GM19239 (cell line): ENCODE measurements at places on chromosomes 3 and 15.

DNA sequence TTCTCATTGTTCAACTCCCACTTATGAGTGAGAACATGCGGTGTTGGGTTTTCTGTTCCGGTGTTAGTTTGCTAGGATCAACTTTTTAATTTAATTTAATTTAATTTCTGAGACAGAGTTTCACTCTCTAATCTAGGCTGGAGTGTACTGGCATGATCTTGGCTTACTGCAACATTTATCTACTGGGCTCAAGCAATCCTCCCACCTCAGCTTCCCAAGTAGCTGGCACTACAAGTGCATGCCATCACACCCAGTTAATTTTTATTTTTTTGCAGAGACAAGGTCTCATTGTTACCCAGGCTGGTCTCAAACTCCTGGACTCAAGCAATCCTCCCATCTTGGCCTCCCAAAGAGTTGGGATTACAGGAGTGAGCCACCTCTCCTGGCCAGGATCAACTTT lies 82.7 kb downstream of the GPR156 start:
- no peak for DNase-seq

GRCh38 chr3:105365081-105365390 lies 1.7 kb upstream of the ALCAM start:
- DNase-seq: no peak

GRCh38 chr3:172057624-172058327 lies 18.4 kb downstream of the FNDC3B start:
- no peak for DNase-seq

- no peak for DNase-seq
Observed at GRCh38 chr3:188227442-188227841, 73.5 kb downstream of the LPP start.

DNA sequence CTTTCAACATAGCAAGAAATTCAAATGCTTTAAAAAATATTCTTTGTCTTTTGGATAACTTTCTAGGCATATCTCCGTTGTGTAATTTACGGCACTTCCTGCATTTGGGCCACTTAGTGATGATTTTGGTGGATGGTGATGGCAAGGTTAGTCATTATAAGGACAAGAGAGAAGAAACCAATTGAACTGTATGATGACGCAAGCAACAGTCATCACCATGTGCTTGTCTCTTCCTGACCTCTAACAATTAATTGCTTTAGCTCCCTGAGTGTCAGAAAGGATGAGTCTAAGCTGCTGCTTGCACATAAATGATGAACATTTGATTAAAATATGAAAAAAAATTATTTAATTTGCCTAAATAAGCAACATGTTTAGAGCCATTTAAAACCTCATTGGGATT lies 11.3 kb upstream of the P2RY12 start:
- no peak for DNase-seq

- no peak for DNase-seq
Observed at GRCh38 chr3:126758882-126759281, 54.8 kb downstream of the CHCHD6 start.

GRCh38 chr3:21274079-21274571 lies 476.9 kb downstream of the ZNF385D start:
- no peak for DNase-seq

- DNase-seq: no peak
Observed at GRCh38 chr3:194775731-194776130, 90.0 kb downstream of the FAM43A start.

- no peak for DNase-seq
Observed at GRCh38 chr3:61227799-61228198, 23.5 kb downstream of the FHIT start.

DNA sequence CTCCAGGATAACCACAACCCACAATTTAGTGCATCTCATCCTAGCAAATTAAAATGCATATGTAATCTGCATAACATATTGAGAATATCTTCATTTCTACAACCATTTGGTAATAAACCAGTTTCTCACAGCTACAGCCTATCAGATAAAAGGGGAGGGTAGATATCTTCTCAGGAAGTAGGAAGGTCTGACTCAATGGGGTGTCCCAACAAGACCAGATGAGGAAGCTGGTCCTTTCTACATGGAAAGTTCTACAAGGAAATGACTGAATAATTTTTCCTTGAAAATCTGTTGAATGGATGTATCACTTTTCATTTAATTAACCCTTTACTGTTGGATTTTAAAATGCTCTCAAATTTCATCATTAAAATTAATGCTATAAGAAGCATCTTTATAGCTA lies 17.4 kb upstream of the TMPRSS7 start:
- DNase-seq: no peak

- no peak for DNase-seq
Observed at GRCh38 chr15:26561896-26562295, 211.0 kb downstream of the GABRB3 start.

GRCh38 chr3:102189956-102190723 lies 244.7 kb upstream of the ZPLD1 start:
- no peak for DNase-seq

- no peak for DNase-seq
Observed at GRCh38 chr3:124033360-124034015, 41.6 kb upstream of the ROPN1 start.

GRCh38 chr3:128294999-128295468 lies 141.8 kb downstream of the EEFSEC start:
- no peak for DNase-seq

GRCh38 chr15:45143946-45144345 lies 14.2 kb downstream of the DUOX1 start:
- DNase-seq: no peak

- DNase-seq: no peak
Observed at GRCh38 chr3:37993067-37993455, 2.5 kb downstream of the VILL start.

DNA sequence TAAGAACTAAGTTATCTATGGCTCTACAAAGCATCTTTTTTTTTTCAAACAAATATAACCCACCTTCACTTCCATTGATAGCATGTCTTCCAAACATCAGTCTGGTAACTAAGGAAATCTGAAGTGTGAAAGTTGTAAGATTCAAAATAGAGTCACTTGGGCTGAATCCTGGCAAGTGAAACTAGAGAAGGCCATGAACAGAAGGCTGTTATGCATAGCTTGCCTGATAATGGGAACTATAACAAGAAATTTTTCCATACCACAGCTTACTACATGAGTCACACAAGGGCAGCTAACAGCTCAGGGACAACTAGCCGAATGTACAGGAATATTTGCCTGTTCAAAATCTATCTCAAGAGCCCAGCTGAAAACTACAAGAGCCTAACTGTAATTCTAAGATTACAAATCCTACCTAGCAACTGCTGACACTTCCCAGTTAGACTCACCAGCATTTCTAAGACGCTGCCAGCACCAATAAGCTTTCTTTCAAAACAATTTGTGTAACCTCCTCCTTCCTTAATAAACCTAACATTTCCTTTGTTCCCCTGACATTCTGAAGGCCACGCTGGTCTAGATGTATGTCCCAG lies 1066.5 kb downstream of the PLOD2 start:
- no peak for DNase-seq

DNA sequence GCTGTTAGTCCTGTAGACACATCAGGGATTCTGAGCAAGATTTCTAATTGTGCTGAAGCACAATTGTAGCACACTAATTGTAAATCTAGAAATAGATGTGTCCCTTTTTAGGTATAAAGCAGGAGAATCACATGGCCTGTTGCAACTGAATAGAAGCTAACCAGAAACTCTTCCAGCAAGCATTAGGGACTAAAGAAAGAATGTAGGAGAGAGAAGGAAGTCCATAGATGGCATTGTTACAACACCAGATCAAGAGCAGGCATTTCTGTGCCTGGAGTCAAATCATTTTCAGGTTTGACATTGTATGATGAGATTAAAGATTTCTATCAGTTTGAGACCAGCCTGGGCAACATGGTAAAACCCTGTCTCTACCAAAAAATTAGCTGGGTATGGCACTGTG lies 27.4 kb downstream of the CALML4 start:
- no peak for DNase-seq

DNA sequence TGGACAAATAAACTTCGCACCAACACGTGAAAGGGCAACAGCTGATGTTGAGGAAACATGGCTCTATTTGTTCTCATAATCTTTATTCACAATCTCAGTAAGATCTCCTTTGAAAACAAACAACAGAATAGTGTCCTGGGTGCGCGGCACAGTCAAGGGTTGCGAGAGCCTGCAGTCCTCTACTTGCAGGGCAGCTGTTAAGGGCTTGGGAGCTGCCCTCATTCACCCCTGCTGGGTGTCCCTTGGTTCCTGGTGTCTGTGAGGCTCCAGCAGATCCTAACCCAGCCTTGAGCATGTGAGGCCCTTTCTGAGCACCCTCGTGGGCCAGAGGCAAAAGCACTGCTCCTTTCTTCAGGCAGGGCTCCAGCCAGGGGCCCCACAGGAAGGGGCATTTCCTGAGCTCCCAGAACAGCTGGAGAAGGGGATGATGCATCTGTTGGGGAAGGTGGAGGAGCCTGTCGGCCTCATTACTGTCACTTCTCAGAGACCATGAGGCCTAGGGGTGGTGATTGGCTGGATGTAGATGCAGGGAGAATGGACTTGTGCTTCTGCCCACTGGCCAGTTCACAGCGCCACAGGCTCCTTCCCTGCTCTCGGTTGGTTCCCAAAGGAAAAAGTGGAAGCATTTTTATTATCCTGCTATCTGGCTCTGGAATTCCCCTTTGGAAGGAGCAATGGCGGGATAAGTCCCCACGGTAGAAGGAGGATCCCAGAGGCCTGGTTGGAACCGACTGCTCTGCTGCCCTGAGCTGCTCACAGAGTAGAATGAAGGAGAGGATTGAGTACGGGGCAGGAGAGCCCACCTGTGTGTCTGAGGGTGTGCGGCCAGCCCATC lies 51.9 kb upstream of the KLF13 start:
- DNase-seq: no peak

DNA sequence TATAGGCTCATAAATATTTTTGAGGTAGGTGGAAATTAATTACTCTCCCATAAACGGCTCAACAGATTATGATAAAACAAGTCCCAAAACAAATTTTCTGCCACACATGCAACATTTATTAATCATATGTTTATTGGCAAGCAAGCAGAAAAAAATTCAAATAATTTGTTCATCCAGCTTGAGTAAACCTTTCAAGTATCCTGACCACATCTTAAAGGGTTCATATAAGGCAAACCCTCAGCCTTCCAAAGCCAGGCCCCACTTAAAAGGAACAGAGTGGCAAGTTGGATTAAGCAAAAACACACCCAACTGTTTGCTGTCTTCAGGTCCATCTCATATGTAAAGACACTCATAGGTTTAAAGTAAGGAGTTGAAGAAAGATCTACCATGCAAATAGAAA lies 1042.3 kb downstream of the DIPK2A start:
- no peak for DNase-seq
